Lung microvascular endothelial cell (primary cell): ENCODE measurements at places on chromosomes 6 and 20. TPM values are rescaled to one million over a fixed set of nuclear protein-coding genes. Genes with fewer than 3 reads are reported as not detected.

Gene DUSP15
- total RNA-seq, result 0.65 and 0.79 TPM in 2 replicates

Gene FOXS1
- 0.20 and 0.22 TPM in 2 replicates for total RNA-seq

Gene PRICKLE4
- total RNA-seq, result 5.2 and 6.7 TPM in 2 replicates

Gene ME1
- 2.2 and 6.5 TPM in 2 replicates for total RNA-seq

DNA sequence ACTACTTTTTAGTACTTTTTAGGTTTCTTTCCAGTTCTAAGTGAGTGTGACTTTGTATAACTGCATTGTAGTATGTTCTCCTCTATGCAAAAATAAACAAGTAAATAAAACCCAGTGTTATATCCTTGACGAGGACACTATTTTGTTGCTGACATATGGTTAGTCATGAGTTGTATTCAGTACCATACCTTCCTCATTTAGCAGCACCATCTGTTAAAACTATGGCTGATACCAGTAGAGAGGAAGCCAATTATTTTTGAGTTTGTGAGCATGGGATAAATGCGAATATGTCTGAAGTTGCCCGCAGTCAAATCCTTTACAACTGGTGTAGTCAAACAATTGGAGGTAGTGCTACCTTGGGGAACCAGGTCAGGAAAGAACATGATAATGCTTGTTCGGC, 74.1 kb downstream of the CDKAL1 start:
- no peak for DNase-seq

DNA sequence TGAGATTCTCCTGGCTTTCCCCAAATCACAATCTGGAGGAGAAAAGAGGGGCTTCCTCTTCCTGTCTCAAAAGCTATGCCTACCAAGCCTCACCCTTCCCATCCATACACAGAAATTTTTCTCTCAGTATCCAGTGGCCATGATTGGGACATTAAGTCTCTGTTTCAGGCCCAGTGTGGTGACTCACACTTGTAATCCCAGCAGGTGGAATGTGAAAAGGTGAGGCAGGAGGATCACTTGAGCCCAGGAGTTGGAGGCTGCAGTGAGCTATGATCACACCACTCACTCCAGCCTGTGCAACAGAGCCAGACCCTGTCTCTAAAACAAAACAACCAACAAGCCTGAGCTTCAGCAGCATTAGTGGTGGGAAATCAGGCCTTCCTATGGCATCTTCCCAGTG, 210.0 kb downstream of the OGFRL1 start:
- no peak for DNase-seq

DNA sequence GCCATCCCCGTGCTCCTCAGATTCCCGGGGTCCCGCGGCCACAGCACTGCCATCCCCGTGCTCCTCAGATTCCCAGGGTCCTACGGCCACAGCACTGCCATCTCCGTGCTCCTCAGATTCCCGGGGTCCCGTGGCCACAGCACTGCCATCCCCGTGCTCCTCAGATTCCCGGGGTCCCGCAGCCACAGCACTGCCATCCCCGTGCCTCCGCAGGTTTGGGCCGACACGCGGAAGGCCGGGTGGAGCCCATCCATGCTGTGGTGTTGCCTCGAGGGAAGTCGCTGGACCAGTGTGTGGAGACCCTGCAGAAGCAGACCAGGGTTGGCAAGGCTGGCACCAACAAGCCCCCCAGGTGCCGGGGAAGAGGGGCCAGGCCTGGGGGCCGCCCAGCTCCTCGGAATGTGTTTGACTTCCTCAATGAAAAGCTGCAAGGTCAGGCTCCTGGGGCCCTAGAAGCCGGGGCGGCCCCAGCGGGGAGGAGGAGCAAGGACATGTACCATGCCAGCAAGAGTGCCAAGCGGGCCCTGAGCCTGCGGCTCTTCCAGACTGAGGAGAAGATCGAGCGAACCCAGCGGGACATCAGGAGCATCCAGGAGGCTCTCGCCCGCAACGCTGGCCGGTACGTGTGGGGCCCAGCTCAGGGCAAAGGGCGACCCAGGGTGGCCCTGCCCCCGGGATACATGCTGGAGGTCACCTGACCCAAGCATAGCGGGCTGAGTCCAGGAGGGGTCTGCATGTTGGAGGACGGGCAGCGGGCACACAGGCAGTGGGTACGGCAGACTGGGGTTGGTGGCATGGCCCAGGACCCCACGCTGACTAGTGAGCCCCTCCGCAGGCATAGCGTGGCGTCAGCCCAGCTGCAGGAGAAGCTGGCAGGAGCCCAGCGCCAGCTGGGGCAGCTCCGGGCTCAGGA, 1.3 kb upstream of the LIME1 start:
- DNase-seq, result no peak
